Retina (tissue), 1 donor: ENCODE measurements at places on chromosomes 2 and 18.

GRCh38 chr2:146661473-146662096, 1183.2 kb upstream of the ACVR2A start:
- peak; percentile 57 for DNase-seq

DNA sequence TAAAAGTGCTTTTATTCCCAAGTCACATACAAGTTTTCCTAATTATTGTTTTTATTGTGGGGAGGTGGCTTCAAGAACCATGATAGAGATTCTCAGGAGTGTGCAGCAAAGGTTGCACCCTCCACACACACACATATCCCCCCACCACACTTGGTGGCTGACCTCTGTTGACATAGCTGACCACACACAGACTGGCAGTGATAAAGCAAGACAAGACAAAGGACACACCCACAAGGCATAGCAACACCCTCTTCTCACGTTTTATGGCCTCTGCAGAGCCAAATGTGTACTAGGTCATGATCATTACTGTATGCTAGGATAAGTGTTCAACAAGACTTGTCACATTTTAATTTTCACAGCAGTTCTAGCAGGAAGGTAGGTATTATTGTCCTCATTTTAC, 143.0 kb upstream of the EPC2 start:
- no peak for DNase-seq

DNA sequence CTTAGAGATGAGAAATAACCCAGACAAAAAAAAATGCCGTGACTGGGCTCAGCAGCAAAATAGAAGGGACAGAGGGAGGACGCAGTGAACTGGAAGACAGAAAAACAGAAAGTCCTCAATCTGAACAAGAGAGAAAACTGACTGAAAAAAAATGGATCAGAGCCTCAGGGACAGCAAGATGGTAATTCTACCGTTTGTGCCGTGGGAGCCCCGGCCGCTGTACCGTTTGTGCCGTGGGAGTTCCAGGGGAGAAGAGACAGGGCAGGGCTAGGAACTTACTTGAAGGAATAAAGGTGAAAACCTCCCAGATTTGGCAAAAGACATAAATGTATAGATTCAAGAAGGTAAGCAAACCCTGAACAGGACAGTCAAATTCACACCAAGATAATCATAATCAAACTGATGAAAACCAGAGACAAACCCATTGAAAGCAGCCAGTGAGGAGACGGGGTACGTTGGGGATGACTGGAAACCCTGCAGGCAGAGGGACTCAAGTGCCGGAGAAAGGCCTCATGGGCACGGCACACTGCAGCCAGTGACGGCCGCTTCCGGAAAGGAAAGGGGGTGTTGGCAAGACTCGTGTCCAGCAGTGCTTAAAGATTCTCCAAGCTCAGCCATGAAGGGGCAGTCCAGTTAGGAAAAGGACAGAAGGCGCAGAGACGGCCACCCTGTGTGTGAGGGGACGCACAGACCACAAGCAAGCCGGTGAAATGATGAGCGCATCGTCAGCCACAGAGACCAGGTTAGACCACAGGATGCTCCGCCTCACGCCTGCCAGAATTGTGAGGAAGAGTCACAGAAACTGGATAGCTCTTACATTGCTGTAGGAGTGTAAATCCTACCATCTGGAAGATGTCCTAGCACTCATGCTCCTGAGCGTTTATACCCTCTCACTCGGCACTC, 40.0 kb upstream of the NFATC1 start:
- DNase-seq, result no peak

DNA sequence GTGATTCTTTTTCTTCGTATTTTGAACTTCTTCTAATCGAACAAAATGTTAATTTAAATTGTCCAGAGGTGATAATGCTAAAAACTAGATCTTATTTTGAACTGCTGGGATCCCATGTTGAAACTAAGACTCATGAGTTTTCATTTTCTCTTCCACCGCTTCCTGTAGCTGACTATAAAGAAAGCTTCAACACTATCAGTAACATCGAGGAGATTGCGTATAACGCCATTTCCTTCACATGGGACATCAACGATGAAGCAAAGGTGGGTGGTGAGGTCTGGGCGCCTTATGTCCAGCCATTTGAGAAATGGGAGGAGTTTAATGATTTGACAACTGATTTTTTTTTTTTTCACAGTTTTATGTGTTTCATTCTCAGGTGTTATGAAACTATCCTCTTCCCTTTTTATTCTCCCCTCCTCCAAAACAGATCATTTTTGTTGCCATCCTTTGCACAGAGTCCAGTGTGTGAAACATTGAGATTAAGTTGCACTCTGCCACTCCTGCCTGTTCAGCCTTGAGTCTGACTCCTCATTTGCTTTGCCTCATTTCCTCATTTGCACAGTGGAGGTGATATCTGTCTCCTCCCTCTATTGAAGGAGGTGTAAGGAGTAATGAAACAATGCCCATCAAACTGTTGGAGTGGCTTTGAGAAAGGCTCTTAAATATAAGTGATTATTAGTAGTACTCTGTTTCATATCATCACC, 13.8 kb downstream of the GRHL1 start:
- no peak for DNase-seq

DNA sequence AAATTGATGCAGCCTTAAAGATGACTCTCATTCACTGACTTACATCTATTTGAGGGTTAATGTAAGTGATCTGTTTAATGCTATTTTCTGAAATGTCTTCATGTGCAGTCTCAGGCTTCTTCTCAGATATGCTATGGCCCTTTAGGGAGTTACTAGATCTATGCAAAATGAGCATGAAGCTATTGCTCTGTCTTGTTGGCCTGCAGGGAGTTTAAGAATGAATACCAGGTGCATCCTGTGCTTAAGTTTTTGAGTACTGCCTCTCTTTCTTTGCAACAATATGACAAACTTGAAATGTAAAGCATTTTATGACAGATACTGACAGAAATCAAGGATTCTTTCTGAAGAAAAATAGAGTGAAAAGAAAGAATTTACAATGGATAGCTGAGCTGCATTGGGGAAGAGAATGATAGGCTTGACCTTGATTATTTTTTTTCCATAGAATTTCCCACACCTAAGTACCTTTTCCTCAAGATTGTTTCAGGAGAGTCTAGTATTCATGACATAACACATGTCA, 1058.3 kb upstream of the TMEFF2 start:
- DNase-seq, result no peak

DNA sequence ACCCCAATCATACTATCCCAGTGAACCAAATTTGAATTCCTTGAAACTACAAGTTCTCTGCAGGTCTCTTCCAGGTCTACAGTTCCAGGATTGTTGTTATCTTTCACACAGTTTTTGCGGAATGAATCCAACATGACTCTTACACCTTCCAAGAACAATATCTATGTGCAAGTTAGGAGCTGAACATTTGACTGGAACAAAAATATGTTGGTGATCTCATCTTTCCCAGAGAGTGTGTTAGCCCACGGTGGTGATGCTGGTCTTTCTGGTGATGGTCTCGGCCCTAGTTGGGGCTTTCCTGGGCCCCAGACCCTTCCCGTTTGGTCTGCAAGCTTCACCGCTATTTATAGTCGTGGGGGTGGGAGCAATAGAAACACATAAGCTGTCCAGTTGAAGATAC, 173.7 kb downstream of the TPGS2 start:
- DNase-seq, result no peak

DNA sequence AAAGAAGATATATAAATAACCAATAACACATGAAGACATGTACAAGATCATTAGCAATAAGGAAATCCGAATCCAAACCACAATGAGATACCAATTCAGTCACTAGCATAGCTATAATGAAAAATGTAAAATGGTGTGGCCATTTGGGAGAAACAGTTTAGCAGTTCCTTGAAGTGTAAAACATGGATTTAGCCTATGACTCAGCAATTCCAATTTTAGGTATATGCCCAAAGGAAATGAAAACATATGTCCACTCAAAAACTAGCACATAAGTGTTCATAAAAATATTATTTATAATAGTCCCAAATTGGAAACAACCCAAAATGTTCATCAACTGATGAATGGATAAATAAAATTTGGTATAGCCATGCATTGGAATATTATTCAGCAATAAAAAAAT, 165.5 kb upstream of the CRIM1 start:
- no peak for DNase-seq

- DNase-seq, result peak; percentile 42
Measured at GRCh38 chr2:219769090-219769910, 141.9 kb downstream of the SLC4A3 start.

DNA sequence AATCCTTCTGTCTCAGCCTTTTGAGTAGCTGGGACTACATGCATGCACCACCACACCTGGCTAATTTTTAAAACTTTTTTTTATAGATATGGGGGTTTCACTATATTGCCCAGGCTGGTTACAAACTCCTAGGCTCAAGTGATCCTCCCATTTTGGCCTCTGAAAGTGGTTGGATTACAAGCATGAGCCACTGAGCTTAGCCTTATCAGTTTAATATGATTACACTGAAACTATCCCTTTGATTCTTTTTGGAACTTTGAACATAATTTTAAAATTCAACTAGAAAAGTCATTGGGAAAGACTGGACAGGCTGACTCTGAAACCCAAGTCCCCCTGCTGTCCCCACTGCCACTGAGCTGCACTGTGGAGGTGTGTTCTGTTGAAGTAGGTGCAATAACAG, 114.8 kb downstream of the ARL4C start:
- no peak for DNase-seq

- DNase-seq, result no peak
Measured at GRCh38 chr2:137928547-137929518, 35.4 kb upstream of the HNMT start.

DNA sequence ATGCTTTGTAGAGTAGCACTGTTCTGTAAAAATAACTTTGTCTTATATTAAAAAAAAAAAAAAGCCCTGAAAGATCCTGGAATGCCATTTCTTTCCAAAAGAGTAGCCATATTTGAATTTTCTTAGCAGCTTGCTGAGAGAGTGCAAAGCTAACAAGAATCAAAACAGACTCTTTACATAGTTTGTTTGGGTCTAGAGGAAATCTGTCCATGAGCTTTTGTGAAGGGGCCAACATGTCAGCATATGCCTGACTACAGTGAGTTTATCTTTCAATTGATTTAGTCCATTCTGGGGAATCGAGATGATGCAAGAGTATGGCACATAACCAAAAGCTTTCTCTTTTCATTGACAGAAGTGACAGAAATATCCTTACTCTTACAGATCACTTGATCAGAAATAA, 777.7 kb upstream of the ACVR2A start:
- no peak for DNase-seq

- no peak for DNase-seq
Measured at GRCh38 chr2:177303939-177304338, 39.4 kb upstream of the NFE2L2 start.

- DNase-seq, result peak; percentile 47
Measured at GRCh38 chr2:128368437-128369107, 49.9 kb upstream of the HS6ST1 start.

DNA sequence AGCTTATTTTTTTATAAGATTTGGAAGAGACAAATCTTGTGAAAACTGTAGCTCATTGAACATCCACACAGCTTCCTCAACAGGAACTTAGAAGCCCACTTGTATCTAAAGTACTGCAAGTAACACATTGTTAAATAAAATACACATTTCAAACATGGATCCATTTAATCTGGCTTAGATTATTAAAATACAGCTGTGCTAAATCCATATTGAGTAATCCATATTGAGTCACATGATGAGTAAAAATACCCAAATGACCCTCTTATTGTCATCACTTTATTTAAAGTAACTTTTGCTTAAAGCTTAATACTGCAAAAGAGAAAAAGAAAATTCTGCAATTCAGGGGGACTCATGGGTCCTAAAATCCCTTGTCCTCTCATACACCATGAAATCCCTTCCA, 133.3 kb downstream of the OSR1 start:
- no peak for DNase-seq

DNA sequence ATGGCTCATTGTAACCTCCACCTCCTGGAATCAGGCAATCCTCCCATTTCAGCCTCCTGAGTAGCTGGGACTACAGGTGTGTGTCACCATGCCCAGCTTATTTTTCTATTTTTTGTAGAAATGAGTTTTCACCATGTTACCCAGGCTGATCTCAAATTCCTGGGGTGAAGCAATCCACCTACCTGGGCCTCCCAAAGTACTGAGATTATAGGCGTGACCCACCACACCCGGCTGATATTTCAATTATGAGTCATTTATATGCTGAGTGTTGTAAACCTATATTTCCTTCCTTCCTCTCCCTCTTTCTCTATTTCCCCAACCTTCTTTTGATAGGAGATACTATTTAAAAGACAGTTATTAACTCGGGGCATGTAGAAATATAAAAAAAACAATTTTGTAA, 469.6 kb upstream of the ID2 start:
- no peak for DNase-seq

DNA sequence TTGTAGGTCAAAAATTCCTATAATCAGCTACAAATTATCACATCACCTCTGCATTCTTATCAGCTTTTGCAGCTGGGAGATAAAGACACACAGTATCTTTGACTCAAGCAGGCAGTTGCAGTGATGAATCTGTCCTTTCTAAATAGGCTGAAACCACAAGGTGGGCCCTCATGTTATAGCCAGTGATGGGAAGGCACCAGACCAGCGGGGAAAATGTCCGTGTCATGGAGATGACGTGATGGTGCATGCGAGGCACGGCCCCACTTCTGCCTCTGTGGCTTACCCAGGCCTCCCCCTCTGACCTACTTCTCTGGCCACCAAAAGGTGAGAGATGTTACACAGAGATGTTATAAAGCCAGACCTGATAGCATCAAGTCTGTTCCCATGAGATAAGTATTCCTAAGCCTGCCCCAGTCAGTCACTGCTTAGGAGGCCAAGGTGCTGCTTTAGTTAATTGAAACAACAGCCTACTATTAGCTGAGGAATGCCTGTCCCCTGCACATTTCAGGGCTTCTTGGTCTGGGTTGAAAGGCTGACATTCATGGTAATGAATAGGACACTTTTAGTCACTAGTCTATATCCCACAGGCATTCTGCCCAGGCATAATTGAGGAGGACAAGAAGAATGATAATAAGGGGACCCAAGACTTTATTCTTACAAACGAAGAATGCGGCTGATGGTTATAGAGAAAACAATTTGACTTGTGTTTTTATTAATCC, 327.9 kb downstream of the LPIN1 start:
- DNase-seq, result no peak

DNA sequence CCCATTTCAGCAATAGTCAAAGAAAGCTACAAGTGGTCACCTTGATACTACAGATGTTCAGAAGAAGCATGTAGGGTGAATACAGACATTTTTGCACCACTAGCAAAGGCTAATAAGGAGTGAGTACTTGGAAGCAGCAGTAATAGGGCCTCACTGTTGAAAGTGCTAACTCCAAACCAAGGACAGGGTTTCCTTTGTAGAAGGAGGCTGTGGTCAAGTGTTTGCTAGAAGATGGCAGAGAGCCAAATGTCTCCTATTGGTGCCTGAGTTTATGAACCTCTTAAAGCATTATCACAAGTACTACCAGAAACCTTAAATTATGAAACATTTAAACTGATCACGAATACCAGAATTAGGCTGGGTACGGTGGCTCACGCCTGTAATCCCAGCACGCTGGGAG, 308.1 kb downstream of the ZEB2 start:
- DNase-seq, result no peak
